Omental fat pad (tissue), 4 donors: ENCODE measurements at places on chromosomes 11 and 22. TPM values are rescaled to one million over a fixed set of nuclear protein-coding genes. Genes with fewer than 3 reads are reported as not detected.

Gene UPB1
- not detected for total RNA-seq

Gene CNIH2
- total RNA-seq: not detected

Gene TCN1
- not detected for total RNA-seq

Gene PKNOX2
- 0.56 TPM for total RNA-seq

Gene CRACR2B
- 7.4 TPM for total RNA-seq

Gene EFCAB6
- 0.48 TPM for total RNA-seq

Gene TRMT2A
- total RNA-seq: 32.4 TPM

Gene AGBL2
- not detected for total RNA-seq

Gene UPK3A
- not detected for total RNA-seq

Gene TMEM191B
- not detected for total RNA-seq

Gene TBX1
- not detected for total RNA-seq

Gene CEND1
- not detected for total RNA-seq

Gene ARHGAP8
- not detected for total RNA-seq

Gene PANX2
- 1.3 TPM for total RNA-seq

Gene TMEM86A
- 4.7 TPM for total RNA-seq

Gene APOA5
- not detected for total RNA-seq

Gene NLRP10
- not detected for total RNA-seq

Gene SYT8
- not detected for total RNA-seq

Gene CYP2D6
- total RNA-seq: 0.28 TPM

Gene OR51B4
- total RNA-seq: not detected

Gene TSPAN18
- total RNA-seq: 2.2 TPM
